Thyroid gland (tissue), 4 donors: ENCODE measurements at places on chromosomes 6 and 20. TPM values are rescaled to one million over a fixed set of nuclear protein-coding genes. Genes with fewer than 3 reads are reported as not detected.

DNA sequence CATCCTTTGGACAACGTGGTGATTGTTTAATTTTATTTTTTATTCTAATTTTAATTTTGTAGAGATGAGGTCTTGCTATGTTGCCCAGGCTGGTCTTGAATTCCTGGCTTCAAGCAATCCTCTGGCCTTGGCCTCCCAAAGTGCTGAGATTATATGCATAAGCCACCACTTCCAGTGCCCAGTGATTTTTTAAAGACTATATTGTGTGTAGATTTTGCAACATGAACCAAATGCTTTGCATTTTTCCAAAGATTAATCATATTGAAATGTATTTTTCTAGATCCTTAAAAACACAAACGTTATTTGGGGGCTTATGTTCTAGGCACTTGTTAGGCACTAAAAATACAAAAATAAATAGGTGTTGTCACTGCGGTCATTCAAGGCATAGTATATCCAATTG lies 117.6 kb upstream of the CCN2 start:
- no peak for DNase-seq
- H3K27me3 ChIP-seq, result no peaks in the 10 kb centered on the region
- no peak overlapping the region for H3K4me3 ChIP-seq
- peaks cover 8% of the 10 kb centered on the region for H3K4me1 ChIP-seq
- no peaks in the 10 kb centered on the region for H3K36me3 ChIP-seq

Gene BMP2
- 27.1 TPM for total RNA-seq

DNA sequence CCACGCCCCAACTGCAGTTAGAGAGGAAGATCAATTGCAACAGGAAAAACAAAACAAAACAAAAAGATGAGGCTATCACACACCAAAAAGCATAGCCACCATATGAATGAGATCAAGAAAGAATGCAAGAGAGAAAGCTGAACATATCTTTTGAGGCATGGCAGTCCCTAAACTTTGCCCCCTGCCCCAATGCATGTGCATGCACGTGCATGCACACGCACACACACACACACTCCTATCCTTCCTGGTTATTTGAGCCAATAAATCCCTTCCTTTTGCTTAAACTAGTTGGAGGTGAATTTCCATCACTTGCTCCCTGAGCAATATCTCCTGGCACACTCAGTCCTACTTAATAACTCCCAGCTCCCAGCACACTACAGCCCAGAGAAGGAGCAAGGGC lies 48.6 kb upstream of the FOXP4 start:
- no peaks in the 10 kb centered on the region for H3K27me3 ChIP-seq
- H3K4me1 ChIP-seq, result peaks cover 1% of the 10 kb centered on the region
- no peak overlapping the region for H3K4me3 ChIP-seq
- H3K27ac ChIP-seq, result no peak overlapping the region
- no peaks in the 10 kb centered on the region for H3K36me3 ChIP-seq

Gene GTF2H4
- 15.2 TPM for total RNA-seq

Gene HLA-DRB1
- 17.1 TPM for total RNA-seq

DNA sequence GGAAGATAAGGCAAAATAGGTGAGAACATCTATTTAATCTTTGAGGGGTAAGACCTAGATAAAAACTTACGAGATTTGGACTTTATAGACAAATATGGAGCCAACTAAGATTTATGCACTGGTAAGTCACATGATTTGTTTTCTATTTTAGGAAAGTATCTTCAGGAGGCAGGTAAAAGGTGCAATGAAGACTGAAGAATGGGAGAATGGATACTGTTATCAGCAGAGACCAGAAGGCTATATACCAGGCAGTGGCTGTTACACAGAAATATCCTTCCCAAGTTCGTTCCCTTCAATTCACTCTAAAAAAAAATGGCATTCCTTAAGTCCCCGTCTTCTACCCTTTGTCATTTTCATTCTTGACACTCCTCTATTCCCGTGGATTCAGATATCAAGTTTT lies 123.8 kb downstream of the MYB start:
- no peaks in the 10 kb centered on the region for H3K4me1 ChIP-seq
- H3K36me3 ChIP-seq, result no peaks in the 10 kb centered on the region
- no peak overlapping the region for H3K27ac ChIP-seq
- H3K27me3 ChIP-seq, result no peaks in the 10 kb centered on the region
- H3K4me3 ChIP-seq, result no peak overlapping the region

Gene JPH2
- total RNA-seq, result 2.3 TPM

GRCh38 chr20:56428881-56429280 lies 16.8 kb downstream of the CASS4 start:
- DNase-seq, result no peak
- H3K27ac ChIP-seq, result no peak overlapping the region
- H3K27me3 ChIP-seq, result no peaks in the 10 kb centered on the region
- H3K36me3 ChIP-seq, result no peaks in the 10 kb centered on the region
- H3K4me3 ChIP-seq, result no peak overlapping the region

Gene LAMA2
- 63.8 TPM for total RNA-seq

Gene PNRC1
- 307 TPM for total RNA-seq
